ENCODE measurements at places on chromosomes 1 and 21.
A peak's percentile ranks its signal among the peaks of the same experiment; 100 is the strongest.

GRCh38 chr1:66598670-66599069, 64.7 kb downstream of the SGIP1 start:
- DNase-seq = no peak

- DNase-seq = no peak
These were observed 15.6 kb upstream of the ZNF669 start for GRCh38 chr1:247119600-247120407.

DNA sequence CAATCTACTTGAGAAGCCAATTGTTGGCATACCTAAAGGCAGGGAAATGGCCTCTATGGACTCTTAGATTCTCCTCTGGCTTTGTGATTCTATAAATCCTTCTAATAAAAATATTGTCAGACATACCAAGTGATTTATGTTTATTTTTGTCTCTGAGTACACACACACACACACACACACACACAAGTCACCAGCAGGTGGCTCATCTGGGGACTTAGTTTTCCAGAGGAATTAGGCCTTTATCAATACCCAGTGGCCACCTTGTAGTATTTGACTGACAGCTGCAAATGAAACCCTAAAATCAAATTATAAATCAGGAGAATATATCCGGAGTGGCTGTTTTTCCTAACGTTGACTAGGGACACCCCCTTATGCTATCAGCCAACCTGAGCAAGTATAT, 258.5 kb downstream of the BRINP2 start:
- DNase-seq = no peak

DNA sequence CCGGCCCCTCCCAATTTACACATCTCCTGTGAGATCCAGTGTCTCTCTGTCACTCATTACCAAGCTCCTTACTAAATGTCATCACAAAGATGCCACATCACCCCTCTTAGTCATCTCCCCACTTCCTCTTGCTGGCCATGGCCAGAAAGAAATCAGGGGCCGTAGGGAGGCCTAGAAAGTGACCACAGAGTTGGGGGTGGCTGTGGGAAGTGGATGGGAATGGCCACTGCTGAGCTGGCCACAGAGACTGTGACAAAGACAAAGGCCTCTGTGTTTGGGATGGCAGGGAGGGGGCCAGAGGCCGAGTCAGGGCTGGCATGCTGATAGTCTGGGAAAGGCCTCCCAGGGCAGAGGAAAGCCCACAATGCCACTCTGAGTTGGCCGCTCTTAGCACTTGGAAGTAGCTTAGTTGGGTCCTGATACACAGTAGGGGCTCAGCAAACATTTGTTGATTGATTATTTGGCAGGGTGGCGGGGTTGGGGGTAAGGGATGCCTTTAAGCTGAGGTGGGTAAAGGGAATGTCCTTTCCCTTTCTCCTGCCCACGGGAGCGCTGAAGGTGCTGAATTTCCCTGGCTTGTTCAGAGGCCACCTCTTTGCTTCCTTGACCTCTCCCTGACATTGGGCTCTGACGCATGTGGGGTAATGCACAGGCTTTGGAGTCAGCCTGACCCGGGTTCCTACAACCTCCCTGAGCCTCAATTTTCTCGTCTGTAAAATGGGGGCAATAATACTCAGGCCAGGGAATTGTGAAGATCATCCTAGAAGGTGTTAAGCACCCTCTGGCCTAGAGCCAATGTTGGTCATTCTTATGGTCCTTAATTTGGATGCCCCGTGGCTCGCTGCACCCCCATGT, 13.2 kb downstream of the NAV1 start:
- DNase-seq = no peak

- DNase-seq = no peak
These were observed 183.1 kb upstream of the IVNS1ABP start for GRCh38 chr1:185500001-185500626.

- DNase-seq = no peak
These were observed 98.2 kb downstream of the DMRTB1 start for GRCh38 chr1:53557369-53557768.

GRCh38 chr1:43358121-43358745, 548 bp upstream of the CDC20 start:
- DNase-seq = no peak

DNA sequence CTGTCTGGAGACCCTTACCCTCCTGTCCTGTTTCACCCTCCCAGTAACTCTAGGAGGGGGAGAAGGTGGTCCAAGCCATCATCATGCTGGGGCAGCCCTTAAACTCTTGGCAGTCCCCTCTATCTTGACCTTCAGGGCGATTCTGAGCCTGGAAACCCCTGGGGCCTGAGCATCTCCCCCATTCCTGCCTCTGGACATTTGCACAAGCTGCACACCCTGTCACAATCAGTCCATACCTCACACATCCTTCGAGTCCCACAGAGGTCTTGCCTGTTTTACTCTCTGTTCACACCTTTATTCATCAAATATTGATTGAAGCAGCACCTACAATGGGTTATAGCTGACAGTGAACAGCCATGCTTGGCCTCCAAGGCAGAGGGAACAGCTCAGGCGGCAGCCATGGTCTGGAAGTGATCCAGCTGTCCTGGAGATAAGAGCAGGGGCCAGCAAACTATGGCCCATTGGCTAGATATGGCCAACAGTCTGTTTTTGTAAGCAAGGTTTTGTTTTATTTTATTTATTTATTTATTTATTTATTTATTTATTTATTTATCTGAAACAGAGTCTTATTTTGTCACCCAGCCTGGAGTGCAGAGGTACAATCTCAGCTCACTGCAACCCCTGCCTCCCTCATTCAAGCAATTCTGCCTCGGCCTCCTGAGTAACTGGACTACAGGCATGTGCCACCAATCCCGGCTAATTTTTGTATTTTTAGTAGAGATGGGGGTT, 7.1 kb upstream of the FAM131C start:
- no peak for DNase-seq

- peak; percentile 68 for DNase-seq
These were observed 112.1 kb downstream of the HIVEP3 start for GRCh38 chr1:41806472-41807155.

- no peak for DNase-seq
These were observed 203.1 kb downstream of the NFIA start for GRCh38 chr1:61285371-61285885.

Measured in activated CD8-positive, alpha-beta memory T cell treated with anti-CD3 and anti-CD28 coated beads for 4 hours (primary cell).